Anterior cingulate cortex (tissue), 58 donors: ENCODE measurements at places on chromosomes 12 and 14.

GRCh38 chr14:92967346-92967926, 44.5 kb downstream of the CHGA start:
- DNase-seq = no peak

- DNase-seq = no peak
Observed at GRCh38 chr14:90760591-90761316, 55.5 kb downstream of the TTC7B start.

GRCh38 chr12:2605301-2605700, 189.5 kb upstream of the FKBP4 start:
- no peak for DNase-seq

GRCh38 chr14:89700801-89701200, 253.7 kb downstream of the EFCAB11 start:
- DNase-seq = no peak

- no peak for DNase-seq
Observed at GRCh38 chr14:100850841-100851585, 25.1 kb downstream of the MEG3 start.

GRCh38 chr12:46356655-46357437, 15.7 kb downstream of the SLC38A2 start:
- DNase-seq = no peak

GRCh38 chr12:6768990-6769389, 2.8 kb downstream of the PTMS start:
- peak; percentile 29 for DNase-seq

- no peak for DNase-seq
Observed at GRCh38 chr14:37088356-37089215, 83.8 kb downstream of the SLC25A21 start.

- DNase-seq = peak; percentile 66
Observed at GRCh38 chr12:47819896-47820630, at the start of gene HDAC7. Gene HDAC7 (minus strand): TSS chr12:47819903. CDS start chr12:47819785, 118 bp downstream.

DNA sequence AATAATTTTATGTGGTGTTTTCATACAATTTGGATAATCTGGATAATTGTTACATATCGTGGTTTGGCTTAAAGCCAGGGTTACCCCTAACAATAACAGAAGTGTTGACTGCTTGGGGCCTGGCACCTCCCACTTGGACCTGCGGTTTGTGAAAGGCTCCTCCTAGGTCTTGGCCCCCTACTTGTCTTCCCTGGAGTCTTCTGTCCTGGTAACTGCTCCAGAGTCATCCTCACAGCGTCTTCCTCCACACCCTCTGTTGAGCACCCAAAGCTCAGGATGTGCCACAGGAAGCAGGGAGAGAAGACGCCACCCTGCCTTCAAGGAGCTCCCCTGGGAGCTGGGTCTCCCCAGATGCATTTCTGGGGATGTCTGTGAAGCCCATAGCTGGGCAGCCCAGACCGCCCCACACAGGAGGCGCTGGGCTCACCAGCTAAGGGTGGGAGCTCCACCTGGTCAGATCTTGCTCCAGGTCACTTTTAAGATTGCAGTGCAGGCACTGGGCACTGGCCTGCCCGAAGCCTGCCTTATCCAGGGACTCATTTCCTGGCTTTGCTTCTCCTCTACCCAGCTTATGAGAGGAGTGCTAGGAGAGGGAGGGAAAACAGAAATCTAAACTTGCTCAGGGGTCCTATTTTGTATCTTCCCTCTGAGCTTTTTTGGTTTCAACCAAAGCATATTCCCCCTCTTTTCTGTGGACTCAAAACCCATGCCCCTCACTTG, 98.2 kb downstream of the ZFP36L1 start:
- DNase-seq = no peak

GRCh38 chr14:95486875-95487668, 29.4 kb downstream of the SYNE3 start:
- no peak for DNase-seq

- DNase-seq = no peak
Observed at GRCh38 chr12:107610021-107610859, 75.4 kb upstream of the PWP1 start.

DNA sequence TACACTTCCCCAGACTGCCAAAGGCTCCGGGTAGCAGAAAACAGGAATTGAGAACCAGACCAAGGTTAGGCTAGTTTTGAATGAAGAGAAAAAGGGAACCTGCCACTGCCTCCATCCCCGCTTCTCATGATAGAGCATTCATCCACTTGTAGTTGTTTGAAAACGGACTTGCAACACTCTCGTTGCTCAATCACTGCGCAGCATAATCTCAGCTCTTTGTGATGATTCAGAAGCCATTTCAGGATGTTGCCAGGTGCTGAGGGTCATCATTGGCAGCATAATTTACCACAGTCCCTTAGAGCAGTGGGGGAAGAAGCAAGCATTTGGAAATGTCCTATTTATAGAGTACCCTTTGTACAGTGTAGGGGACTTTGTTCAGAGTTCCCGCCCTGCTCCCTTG, 25.6 kb downstream of the KCNK13 start:
- no peak for DNase-seq

DNA sequence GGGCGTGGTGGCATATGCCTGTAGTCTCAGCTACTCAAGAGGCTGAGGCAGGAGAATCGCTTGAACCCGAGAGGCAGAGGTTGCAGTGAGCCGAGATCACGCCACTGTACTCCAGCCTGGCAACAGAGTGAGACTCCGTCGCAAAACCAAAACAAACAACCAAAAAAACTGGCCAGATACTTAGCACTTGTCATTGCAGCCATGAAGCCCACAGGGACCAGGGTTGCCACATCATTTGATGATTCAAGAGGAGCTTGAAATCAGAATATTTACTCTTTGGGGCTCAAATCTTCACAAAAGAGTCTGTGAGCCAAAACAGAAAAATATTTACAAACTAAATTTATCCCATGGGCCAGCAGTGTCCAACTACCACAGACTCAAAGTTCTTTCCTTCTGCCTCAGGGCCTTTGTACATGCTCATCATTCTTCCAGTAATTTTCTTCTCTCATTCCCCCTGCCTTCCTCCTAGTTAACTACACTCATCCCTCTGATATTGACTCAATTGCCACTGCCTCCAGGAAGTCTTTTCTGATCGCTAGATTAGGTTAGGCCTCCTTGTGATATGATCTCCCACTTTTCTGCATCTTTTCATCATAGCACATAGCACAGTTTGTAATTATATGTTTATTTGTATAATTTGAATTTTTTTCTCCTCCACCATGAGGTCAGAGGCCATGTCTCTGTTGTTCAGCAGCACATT, 130.8 kb upstream of the PLEKHG7 start:
- no peak for DNase-seq

DNA sequence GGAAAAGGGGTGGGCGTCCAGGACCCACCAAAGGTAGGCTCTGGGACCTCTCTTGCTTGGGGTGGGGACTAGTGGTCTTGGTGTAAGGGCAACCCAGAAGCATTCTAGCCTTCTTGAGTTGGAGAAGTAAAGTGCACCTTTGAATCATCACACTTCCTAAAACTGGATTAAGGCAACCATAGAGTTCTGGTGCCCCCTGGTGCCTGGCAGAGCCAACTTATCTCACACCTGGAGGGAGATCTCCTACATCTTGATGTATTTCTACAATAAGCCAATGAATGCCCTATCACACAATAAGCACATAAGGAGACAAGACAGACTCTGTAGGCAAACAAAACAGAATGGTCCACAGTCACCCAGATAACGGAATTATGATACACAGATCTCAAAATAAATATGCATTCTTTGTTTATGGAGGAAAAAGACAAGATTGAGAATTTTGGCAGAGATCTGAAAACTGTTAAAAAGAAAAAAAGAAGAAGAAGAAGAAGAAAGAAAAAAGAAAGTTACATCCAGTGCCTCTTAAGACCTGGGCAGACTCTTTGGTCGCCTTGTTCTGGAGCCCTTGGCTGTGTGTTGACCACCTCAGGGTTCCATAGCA, 95.9 kb upstream of the PPP2R5C start:
- no peak for DNase-seq

GRCh38 chr12:56840922-56841321, 77.8 kb downstream of the HSD17B6 start:
- no peak for DNase-seq

DNA sequence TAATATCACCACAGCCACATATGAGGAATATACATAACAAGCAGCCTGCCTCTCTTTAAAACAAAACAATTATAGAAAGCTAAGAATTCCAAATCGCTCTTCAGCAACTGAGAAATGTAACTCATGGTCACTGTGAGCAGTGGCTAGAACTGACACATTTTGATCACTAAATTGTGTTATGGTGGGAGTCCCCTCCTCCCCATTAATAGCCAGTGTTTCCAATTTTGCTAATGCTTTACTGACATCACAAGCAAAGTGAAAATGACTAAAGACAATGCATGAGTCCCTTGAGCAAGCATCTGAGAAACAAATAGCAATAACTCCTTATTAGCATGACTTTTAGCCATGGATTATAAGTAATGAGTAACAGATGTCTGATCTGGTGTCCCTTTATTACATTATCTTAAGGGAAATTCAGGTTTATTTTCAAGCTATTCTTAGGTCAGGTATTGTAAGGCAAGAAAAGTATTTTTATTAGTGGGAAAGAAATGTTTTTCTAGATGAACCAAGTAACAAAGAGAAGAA, 148.3 kb downstream of the KCNH5 start:
- DNase-seq = no peak

- DNase-seq = no peak
Observed at GRCh38 chr14:89325299-89325883, 91.6 kb downstream of the FOXN3 start.

GRCh38 chr12:25072906-25073650, 121.9 kb downstream of the DNAI7 start:
- DNase-seq = no peak

DNA sequence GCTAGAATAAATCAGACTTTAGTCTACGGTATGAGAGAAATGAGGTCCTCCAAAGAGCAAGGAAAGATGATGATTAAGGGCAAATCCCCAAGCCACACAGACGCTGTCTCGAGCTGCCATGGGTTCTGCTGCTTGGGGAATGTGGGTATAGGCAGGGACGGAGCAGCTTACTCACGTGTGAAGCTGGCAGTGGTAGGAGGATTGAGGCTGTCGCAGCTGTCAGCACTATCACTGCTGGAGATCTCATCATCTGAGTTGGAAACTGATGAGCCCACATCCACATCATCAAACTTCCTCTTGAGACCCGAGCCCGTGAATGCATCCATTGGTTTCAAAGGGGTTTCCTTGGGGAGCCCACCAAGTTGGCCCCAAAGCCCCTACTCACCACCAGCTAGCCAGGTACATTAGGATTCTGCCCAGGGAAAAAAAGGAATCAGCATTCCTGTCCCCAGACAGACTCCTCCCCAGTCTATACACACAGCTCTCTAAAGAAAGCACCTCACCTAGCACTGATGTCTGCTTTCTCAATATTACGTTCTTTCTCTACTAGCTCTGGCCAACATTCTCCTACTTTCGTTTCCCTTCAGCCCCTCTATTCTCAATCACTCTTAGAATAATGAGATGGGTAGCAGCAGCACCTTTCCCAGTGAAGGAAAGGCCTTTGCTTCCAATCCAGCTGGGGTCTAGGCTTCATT, 7.0 kb downstream of the CSRNP2 start:
- peak; percentile 29 for DNase-seq

DNA sequence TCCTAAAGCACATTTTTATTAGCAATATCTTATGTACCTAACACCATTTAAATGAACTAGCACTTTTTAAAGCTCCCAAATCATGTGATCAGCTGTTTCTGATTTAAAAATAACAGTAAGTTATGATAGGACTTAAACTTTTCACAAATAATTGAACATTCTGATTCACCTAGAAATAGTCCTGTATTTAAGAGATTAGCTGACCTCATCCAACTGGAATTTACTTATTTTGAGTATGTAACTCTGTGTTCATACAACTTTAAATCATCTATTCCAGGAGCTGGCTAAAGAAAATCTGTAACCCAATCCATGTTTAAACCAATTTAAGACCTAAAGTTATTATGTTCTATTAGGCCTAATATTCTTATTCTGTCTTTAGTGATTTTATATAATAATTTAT, 184.3 kb downstream of the CCDC91 start:
- DNase-seq = no peak

DNA sequence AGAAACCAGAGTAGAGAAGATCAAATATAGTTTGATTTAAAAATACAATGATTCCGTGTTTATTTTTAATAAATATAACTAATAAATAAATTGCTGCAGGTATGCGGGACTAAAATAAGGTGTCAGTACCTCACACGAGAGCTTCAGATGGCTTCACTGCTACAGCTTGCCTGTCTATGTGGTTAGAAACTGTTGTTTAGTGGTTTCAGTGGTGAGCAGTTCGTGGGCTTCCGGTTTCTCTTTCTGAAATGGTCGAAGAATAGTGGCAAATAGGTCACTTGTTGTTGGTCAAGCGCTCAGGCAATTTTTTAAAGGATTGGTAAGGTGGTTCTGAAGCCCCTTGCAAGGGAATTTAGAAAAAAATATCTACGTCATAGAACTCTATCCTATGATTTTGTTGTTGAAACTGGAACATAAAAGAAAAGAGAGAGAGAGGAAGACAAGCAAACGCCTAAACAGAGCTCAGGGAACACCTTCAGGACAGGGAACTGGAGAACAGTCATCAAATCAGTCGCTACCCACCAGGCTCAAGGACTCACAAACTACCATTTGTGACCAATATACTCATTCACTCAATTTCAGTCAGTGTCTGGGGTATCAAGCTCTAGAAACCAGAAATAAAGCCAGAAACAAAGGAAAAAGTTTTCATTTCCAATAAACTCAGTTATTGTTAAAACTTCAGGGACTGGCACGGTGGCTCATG, 31.3 kb downstream of the GABARAPL1 start:
- DNase-seq = no peak

DNA sequence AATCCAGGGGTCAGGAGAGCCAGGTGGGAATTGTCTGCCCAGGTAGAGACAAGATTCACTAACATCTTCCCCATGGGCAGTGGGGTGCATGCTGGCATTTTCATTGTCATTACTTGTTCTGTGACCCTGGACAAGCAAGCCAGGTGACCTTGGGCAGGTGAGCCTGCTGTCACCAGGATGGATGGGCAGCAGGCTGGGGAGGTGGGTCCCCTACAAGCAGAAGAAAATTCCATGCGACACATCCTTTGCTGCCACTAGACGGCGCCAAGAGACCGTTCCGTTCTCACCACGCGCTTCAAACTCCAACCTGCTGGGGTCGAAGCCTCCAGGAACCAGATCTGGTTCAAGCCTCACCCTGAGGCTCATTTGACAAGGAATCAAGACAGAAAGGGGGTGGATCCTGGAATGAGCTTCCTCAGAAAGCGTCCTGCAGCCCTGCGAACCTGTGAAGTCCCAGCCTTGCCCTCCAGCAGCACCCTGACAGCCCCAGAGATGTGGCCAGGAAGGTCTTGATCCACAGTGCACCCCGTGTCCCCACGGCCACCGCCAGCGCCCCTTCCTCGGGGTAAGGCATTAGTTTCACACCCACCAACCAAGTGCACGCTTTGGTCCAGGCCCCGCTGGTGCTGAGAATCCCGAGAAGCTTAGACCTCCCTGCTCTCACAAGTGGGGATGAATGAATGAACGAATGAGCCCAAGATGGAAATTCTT, 3.2 kb upstream of the DYNC1H1 start:
- peak; percentile 15 for DNase-seq
